ENCODE measurements at places on chromosomes 13 and 19.
A peak's percentile ranks its signal among the peaks of the same experiment; 100 is the strongest.

DNA sequence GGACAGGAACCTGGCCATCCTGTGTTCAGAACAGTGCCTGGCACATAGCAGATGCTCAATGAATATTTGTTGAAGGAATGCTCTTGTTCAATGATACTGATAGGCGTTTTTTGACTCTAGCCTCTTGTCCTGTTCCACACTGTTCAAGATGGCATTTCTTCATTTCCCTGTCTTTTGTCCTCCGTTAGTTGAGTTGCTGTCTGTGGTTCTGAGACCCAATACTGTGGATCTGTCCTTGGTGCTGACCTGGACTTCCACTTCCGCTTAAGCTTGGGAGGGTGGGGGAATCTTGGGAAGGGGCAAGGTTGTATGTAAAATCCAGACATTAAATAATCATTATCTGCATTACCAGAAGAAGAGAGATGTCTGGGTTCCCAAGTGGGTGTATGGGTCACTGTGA is 8.3 kb upstream of the KCNN4 start:
- no peak for DNase-seq

DNA sequence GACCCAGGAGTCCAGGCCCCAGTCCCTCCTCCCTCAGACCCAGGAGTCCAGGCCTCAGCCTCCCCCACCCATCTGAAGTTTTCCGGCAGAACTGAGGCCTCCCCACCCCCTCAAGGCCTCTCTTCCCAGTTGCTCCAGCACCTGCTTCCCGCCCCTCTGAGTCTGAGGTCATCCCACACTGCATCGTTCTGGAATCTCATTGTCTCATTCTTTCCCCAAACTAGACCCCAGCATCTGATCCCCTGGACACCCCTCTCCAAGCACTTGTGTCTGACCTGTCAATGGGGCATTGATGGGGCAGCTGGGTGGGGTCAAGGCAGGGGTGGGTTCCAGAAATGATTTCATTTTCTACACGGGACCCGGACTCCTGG is 793 bp upstream of the SBK2 start:
- no peak for DNase-seq

DNA sequence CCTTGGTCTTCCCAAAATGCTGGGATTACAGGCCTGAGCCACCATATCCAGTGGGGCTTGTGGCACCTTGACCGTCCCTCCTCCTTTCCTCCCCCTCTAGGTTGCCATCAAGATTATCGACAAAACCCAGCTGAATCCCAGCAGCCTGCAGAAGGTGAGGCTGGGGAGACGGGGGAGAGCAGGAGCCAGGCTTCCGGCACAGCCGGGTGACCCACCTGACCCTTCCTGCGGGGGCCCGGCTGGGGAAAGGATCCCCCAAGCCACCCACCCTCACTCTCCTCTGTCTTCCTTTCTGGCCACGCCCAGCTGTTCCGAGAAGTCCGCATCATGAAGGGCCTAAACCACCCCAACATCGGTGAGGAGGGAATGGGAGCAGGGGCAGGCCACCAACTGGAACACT is 11.9 kb downstream of the MARK4 start:
- DNase-seq: no peak

GRCh38 chr13:28325022-28325421 is 169.9 kb downstream of the FLT1 start:
- DNase-seq: no peak

DNA sequence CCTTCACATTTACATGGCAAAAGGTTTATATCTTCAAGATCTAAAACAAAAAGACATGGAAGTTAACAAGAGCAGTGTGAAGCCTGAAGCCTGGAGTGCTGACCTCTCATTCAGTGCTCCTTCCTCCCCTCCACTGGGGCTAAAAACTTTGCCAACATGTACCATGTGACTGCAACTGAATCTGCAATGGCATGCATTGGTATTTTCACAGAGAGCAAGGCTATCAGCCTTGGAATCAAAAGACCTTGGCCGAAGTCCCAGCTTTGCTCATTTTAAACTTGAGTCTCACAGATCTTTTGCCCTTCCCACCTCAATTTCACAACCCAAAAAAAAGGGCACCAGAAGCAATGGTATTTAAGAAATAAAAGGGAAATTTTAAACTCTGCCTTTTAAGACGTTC is 325.1 kb downstream of the DCT start:
- peak; percentile 32 for DNase-seq

- DNase-seq: no peak
Measured at GRCh38 chr19:47120470-47121067, 7.0 kb upstream of the ZC3H4 start.

- no peak for DNase-seq
Measured at GRCh38 chr19:2278459-2279158, 3.4 kb downstream of the PEAK3 start.

- no peak for DNase-seq
Measured at GRCh38 chr19:13024951-13025697, 29.8 kb downstream of the NFIX start.

GRCh38 chr13:73060251-73061160 is 1.7 kb downstream of the KLF5 start:
- peak; percentile 64 for DNase-seq

DNA sequence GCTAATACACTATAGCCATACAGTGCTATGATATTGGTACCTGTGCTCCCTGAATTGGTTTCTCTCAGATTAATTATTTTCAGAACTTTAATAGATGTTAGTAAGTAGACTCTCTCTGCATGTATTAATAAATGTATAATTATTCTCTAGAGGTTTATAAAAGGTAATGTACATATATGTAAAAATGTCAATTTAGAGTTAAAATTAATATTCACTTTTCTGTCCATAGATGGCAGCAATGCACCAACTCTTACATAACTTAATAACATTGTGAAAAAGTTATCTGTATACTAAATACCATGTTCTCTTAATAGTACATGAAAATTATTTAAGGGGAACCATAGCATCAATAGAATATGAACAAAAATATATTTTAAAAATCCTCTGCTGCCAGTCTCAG is 515.0 kb upstream of the KLHL1 start:
- DNase-seq: no peak

DNA sequence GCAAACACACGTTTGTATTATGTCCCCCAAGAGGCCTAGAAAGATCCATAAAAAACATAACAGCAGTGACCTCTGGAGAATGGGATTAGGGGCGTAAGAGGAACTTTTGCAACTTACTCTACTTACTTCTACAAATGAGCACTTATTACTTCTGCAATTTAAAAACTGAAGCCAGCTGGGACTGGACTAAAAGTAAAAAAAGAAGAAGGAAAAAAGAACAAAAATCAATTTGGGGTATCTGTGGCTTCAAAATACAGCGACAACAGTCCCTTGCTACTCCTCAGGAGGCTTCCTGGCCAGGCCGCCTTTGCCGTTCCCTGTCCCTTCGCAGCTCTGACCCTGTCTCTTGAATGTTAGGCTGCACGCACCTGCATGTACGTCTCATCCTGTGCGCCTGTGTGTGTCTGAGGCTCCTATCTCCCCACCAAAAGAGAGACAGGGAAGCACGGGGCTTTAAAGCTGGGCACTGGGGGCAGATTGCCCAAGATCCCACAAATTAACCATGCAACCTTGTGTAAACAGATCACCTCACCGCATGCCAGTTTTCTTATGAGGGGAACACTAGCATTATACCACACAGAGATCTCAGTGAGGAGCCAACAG is 12.1 kb upstream of the FKRP start:
- no peak for DNase-seq

DNA sequence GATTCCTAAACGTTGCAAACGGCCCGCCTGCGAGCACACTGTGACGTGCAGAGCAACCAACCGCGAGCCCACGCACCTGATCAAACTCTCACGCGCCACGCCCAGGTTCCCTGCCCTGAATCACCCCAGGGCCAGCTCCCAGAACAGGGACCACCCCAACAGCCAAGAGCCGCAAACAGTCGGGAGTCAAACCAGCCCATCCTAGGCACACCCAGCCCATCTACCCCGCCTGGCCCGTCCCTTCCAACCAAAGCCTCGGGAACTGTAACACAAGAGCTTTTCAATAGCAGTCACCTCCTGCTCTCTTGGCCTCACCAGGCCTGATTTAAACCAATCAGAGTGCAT is 8.9 kb downstream of the PIP5K1C start:
- no peak for DNase-seq

GRCh38 chr19:51493776-51494175 is 7.8 kb downstream of the SIGLEC12 start:
- DNase-seq: no peak

GRCh38 chr19:36183245-36183628 is 31.0 kb upstream of the COX7A1 start:
- DNase-seq: peak; percentile 83

All from brain microvascular endothelial cell (primary cell).